ENCODE measurements at places on chromosomes 2 and 18. TPM values are rescaled to one million over a fixed set of nuclear protein-coding genes. Genes with fewer than 3 reads are reported as not detected.
A peak's percentile ranks its signal among the peaks of the same experiment; 100 is the strongest.

The SDC1 gene
- total RNA-seq: 25.0 TPM

The HAAO gene
- not detected for total RNA-seq

DNA sequence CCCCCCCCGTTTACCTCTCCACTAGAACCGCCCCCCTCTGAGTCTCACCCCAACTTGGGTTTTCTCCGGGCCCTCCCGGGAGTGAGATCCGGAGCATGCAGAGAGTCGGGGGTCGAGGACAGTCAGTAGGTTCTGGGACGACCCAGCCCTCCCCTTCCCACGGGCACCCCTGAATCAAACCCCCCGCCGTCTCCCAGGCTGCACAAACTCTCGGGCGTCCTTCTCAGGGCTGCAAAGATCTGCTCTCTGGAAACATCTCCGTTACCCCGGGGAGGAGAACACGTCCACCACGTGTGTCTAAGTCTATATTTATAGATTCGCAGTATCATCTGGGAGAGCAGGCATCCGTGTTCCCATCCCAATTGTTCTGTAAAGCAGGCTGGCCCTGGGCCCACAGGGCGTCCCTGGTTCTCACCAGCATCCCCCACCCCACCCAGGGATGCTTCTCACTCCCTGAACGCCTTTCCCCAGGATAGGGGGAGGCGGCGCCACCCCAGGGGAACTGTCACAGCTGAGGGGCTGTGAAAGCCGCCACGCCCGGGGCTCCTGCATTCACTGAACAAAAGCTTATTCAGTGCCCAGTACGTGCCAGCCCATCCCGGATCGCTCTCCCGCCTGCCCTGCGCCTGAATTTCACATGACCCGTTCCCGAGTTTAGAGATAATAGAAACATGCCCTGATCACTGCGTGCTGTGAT lies 765 bp upstream of the DIPK1C start:
- H3K36me3 ChIP-seq: no peaks in the 10 kb centered on the region
- H3K27me3 ChIP-seq: peaks cover 9% of the 10 kb centered on the region
- H3K4me3 ChIP-seq: peak overlapping the region; percentile 54
- no peak overlapping the region for H3K27ac ChIP-seq

DNA sequence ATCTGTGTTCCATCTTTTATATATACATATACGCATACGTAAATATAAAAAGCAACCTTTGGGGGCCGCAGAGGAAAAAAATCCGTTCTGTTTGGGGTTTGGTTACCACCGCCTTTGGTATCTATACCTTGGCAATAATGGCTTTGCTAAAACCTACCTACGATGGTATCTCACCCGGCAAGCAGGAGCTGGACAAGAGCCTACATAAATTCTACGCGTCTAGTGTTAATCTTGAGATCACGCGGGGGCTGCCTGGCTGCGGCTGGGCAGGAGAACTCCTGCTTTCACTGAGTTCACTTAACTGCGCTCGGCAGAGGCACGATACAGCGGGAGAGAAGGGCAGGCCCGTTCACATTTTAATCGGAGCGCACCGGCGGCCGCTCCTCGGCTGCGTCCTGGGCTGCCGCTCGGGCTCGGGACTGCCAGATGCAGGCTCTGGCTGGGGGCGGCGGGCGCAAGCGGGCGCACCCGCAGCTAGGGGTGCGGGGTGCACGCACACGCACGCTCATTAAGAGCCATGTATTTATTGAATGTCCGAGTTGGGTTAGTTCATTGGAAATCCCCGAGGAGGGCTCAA lies 1.7 kb upstream of the POU3F3 start:
- H3K4me3 ChIP-seq: peak overlapping the region; percentile 33
- H3K27ac ChIP-seq: no peak overlapping the region
- no peak for DNase-seq
- H3K36me3 ChIP-seq: no peaks in the 10 kb centered on the region
- H3K4me1 ChIP-seq: peaks cover 56% of the 10 kb centered on the region

- H3K4me3 ChIP-seq: no peak overlapping the region
- H3K27me3 ChIP-seq: no peaks in the 10 kb centered on the region
- H3K4me1 ChIP-seq: no peaks in the 10 kb centered on the region
- H3K27ac ChIP-seq: no peak overlapping the region
Measured at GRCh38 chr2:230634146-230634545, 78.5 kb upstream of the CAB39 start.

GRCh38 chr2:143728498-143728897 lies 599.3 kb downstream of the ARHGAP15 start:
- no peak for DNase-seq
- no peaks in the 10 kb centered on the region for H3K27me3 ChIP-seq
- peaks cover 33% of the 10 kb centered on the region for H3K4me1 ChIP-seq
- H3K36me3 ChIP-seq: no peaks in the 10 kb centered on the region
